Hematopoietic multipotent progenitor cell treated with erythropoietin and hydrocortisone succinate and interleukin-3 and kit ligand, for 15 days (in vitro differentiated cells): ENCODE measurements at places on chromosomes 2 and 18.

GRCh38 chr18:78480262-78481054 lies 499.2 kb upstream of the SALL3 start:
- no peak for DNase-seq

DNA sequence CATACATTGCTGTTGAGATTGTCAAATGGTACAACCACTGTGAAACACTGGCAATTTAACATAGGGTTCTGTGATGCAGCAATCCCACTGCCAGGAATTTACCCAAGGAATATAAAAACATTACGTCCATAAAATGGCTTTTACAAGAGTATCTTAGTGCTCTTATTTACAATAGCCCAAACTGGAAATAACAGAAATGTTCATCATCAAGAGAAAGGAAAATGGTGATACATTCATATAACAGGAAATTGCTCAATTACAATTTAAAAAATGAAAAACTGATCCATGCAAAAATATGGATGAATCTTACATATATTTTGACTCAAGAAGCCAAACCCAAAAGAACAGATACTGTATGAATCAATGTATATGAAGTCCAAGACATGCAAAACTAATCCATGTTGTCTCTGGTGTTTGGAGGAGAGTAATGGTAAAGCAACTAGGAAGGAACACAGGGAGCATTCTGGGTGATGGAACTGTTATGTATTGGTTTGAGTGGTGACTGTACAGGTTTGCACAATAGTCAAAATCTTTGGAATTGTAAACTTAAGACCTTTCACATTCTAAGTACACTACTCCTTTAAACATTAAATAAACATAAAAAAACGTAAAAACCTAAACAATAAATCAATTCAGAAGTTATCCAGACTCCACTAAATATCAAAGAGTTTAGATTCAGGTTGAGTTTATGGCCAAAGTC lies 104.8 kb upstream of the WDR75 start:
- DNase-seq: no peak

DNA sequence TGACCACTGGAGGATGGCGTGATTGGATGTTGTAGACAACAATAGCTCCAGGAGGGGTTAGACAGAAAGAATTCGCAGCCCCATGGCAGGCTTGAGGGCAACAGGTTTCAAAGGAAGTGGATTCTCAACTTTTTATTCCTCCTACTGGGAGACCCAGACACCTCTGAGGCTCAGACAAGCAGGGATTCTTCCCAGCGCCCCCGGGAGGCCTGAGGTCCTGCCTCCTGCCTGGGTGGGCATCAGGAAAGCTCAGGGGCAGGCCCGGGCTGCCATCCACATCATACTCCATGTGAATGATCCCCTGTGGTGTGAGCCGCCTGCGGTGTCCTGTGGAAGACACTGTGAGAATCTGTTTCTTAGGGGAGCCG lies 203.5 kb downstream of the CYP26B1 start:
- DNase-seq: no peak

DNA sequence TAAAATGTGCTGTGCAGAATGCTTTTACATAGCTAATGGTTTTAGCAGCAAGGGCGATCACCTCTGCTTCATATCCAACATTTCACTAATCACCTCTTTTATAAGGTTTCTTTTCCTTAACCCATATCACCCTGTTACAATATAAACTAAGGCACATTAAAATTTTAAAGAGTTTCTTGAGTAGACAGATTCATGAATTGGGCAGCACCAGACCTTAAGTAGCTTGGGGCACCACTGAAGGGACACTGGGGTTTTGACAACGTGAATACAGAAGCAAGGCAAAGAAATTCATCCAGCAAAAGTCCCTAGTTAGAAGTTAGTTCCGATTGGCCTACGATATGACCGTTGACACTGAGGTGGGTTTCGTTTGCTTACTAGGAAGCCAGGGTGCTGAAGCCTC lies 44.0 kb upstream of the RALBP1 start:
- no peak for DNase-seq

- DNase-seq: no peak
These were observed 1.5 kb upstream of the ZNF397 start for GRCh38 chr18:35239314-35239713.

GRCh38 chr2:36511858-36512603 lies 85.9 kb downstream of the FEZ2 start:
- no peak for DNase-seq

- DNase-seq: no peak
These were observed 408.4 kb upstream of the SALL3 start for GRCh38 chr18:78571063-78571785.

- DNase-seq: no peak
These were observed 112.7 kb downstream of the GBX2 start for GRCh38 chr2:236055471-236055870.

- DNase-seq: no peak
These were observed 106.3 kb upstream of the GATA6 start for GRCh38 chr18:22063102-22063501.

DNA sequence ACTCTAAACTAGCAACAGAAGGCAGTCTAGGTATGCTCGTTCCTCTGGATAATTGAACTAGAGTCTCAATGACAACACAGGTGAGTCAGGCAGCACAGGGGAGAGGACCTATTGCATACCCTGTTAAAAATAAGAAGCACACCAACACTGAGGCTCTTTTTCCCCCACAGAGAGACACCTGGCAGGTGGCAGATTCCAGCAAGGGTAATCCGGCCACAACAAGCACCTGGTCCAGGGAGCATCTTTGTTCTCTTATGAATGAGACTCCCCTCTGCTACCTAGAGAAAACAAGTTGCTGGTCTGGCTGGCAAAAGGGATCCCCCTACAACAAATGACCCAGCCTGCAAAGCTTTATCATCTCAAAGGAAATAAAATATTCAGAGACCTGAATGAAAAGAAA lies 508.9 kb upstream of the POU3F3 start:
- DNase-seq: no peak

- no peak for DNase-seq
These were observed 164.7 kb downstream of the AGAP1 start for GRCh38 chr2:235658351-235659174.

DNA sequence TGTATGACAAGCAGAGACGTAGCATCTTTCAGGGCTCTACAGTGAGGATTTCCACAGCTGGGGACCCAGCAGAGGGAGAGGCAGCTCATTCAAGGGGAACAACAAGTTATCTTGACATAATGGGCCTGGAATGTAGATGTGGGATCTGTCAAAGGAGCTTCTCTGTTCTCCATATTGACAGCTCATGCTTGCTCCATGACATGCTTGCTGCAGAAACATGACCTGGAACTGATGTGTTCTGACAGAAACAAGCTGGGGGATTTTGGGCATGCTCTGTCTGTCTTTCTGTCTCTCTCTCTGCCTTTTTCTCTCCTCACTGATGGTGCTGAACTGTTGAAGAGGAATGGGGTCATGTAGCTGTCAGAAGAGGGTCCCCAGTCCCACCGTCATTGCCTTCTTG lies 79.6 kb downstream of the MMADHC start:
- no peak for DNase-seq

- no peak for DNase-seq
These were observed 13.7 kb downstream of the ANKRD44 start for GRCh38 chr2:197296835-197297234.
